ENCODE measurements at places on chromosomes 12 and 14.

DNA sequence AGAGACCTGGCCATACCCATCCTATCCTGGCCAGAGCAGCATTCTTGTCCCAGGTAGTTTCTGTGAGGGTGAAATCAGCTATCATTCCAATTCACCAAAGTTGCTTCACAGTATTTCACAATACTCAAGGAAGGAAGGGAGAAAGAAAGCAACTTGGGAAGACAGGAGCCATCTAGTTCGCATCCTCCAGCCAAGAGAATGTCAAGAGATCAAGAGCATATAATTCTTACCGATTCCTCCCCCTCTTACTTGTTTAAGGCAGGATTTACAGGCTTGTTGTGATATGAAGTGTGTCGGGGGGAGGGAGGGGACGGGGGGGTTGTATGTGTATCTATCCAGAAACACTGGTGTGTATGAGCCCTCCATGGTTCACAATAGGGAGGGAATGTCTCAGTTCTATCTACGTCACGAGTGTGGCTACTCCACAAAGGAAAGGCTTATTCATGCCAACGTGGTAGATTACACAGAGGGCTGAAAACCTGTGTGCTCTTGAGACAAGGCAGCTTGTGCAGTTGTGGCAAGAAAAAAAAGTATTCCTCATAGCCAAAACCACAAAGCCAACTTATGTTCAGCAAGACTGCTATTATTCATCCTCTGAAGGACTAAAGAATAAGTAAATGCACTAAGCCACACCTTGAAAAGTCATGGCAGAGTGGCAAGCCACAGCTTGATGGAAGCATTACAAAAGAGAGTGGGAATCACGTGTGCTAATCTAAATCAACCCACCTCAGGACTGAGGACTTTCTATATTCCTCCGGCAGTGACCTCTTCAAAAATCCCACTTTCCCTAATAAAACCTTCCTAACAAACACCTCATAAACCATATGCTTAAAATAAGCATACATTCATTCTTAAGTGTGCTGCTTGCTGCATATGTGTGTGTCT, 35.0 kb downstream of the CORO1C start:
- DNase-seq = no peak

GRCh38 chr14:22429546-22430294, 159.3 kb downstream of the DAD1 start:
- DNase-seq = no peak

- DNase-seq = no peak
Measured at GRCh38 chr12:94677778-94678177, 27.4 kb upstream of the TMCC3 start.

GRCh38 chr14:91008759-91009409, 51.6 kb downstream of the RPS6KA5 start:
- no peak for DNase-seq

GRCh38 chr12:106566771-106567170, 16.0 kb upstream of the RFX4 start:
- DNase-seq = no peak

- DNase-seq = no peak
Measured at GRCh38 chr14:65287264-65288131, 125.0 kb upstream of the FUT8 start.

DNA sequence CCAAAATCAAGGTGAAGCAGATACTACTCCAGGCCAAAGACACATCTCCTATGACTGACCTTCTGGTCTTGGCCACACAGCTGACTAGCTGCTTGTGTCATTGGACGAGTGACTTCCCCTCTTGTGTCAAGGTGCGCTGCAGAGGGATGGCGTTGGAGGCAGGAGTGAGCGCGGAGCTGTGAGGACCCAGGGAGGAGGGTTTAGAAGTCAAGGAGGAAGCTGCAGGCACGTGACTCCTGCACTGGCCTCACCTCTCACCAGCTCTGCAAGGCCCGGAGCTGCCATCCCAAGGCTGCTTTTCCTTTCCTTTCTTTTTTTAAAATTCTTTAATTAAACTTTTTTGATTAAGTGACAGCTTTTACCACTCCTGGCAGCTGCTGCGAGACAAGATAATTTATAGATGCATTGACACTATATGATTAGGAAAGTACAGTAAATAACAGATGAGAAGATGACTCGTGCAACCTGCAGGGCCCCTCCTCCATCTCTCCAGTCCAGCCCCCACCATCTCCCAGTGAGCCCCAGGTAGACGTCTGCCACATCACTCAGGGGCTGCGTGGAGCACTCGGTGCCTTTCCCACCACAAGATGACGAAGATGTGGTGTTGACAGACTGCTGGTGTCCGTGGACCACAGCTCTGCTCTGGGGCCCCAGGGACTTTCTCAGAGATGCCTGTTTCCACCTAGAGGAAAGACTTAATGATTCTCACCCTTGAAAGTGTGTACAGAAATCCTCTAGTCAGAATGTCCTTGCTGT, 350.6 kb downstream of the CACNA1C start:
- DNase-seq = no peak

GRCh38 chr12:68270358-68270757, 17.0 kb upstream of the IL22 start:
- DNase-seq = no peak

GRCh38 chr12:31218203-31219025, 107.5 kb downstream of the SINHCAF start:
- peak; percentile 12 for DNase-seq

- DNase-seq = no peak
Measured at GRCh38 chr14:94382716-94383596, 5.4 kb downstream of the SERPINA1 start.
